ENCODE measurements at places on chromosomes 5 and 9.

DNA sequence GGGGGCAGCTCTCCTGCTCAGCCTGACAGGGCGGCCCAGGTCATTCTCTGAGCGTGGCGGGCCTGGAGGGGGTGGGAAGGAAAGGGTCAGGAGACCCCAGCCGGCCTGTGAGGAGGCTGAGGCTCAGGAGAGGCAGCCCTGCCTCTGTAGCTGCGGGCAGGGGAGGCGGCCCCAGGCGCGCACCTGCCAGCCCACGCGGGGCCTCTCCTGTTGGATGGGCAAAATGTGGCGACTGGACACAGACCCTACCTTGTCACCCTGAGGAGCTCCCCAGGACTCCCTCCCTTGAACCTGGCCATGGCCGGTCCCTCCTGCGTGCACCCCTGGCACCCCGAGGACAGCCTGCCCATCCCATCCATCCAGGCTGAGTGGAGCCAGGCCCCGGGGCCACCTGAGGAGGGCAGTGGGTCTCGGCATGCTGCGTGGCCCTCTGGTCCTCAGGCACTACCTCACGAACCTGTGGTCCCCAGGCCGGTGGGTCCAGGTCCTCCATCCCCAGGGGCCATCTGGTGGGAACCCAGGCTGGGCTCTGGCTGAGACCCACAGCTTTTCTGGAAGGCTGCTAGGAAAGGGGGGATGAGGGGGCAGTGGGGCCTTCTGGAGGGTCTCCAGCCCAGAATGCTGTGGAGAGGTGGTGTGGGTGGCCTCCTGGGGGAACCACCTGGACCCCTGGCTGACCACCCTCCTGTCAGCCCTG is 15.1 kb upstream of the NRARP start:
- no peak for DNase-seq

GRCh38 chr5:150497274-150497988 is 10.5 kb upstream of the NDST1 start:
- DNase-seq, result no peak

DNA sequence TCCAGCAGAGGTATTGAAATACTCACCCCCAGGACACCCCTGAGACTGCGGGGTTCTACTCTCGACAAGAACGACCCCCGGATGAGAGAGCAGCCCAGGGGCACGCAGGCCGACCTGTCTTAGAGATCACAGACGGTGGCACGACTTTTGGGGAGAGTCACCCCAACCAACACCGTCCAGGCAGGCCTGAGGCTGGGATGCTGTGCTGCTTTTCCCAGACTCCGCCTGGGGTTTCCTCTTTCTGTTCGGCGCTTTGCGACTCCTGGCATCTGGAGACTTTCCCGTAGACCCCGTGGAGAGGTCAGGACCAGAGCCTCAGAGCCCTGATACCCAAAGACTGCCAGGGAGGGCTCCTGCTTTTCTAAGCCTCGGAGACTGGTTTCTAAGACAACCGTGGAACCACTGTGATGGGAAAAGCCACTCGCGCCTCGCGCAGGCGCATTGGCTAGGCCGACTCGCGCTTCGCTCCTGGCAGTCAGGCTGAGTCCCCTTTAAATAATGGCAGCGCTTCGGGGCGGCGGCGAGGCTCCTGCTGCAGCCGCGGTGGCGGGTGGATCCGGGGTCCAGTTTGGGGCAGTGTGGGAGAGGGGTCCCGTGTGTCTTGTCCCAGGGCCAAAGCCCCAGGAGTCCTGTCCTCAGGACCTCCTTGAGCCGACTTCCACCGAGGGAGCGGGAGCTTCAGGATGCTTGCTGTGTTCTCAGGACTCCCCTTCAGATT is 484.0 kb downstream of the SPATA31A7 start:
- no peak for DNase-seq

DNA sequence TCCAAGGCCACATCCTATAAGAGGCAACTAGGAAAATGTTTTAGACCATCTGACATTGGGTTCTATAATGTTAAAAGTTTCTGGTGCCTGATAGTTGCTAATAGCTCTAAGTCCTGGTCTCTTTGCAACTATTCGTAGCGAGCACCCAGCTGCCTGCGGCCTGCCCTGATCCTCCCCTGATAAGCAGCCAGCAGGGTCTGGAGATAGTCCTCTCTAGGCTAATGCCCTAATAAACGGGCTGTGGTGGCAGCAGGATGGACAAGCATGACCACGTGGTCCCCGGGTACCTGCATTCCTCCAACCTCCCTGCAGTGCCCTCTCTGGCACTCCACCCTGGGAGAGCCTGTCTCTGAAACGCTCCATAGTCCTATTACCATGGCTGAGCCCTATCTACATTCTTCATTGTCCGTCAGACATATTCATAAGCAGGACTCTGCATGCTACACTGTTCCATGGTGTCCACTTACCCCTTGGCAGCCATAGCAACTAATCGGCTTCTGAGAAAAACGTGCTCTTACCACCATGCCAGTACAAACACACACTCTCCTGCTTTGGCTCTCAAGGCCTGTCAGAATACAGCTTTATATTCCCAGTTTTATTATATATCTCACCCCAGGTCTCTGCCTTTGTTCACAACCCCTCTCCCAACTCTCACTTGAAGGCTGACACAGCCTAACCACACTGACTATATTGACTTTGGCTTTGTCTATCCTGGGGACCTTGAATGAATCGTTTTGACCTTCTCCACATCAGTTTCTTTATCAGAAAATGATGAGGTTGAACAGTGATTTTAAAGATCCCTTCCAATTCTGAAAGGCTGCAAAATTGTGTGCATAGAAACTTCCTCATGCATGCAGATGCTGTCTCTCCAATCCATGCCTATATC is 49.9 kb upstream of the DAPK1 start:
- no peak for DNase-seq

DNA sequence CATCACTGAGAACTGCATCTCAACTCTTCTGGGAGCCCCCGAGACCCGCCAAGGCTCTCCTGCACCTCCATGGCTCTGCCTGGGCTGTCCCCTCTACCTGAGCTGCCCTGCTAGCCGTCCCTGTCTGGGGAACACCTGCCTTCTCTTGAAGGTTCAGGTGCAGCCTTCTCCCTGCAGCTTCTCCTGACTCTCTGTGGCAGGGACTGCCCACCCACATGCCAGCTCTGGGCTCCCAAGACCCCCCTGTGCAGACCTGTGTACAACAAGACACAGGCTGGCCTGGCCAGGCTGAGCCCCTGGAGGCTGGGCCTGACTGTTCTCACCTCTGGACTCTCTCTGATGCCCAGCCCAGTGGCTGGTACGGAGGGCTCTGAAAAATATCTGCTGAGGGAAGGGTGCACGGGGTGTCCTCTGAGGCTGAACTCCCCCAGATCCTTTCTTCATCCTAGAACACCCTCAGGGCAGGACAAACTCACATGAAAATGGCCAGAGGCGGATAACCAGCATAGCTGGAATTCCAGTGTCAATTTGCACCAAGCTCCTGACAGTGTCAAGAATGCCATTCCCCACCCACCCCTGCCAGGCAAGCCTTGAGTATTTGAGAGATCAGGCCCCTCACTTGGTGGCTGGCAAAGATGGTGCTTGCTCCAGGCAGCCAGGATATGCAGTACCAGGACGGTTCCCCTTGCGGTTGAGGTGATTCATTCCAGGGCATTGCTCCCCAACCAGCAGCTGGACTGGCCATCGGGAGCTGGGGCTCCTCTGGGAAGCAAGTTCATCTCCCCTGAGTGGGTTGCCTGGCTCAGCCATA is 40.9 kb upstream of the SLC25A51 start:
- no peak for DNase-seq

DNA sequence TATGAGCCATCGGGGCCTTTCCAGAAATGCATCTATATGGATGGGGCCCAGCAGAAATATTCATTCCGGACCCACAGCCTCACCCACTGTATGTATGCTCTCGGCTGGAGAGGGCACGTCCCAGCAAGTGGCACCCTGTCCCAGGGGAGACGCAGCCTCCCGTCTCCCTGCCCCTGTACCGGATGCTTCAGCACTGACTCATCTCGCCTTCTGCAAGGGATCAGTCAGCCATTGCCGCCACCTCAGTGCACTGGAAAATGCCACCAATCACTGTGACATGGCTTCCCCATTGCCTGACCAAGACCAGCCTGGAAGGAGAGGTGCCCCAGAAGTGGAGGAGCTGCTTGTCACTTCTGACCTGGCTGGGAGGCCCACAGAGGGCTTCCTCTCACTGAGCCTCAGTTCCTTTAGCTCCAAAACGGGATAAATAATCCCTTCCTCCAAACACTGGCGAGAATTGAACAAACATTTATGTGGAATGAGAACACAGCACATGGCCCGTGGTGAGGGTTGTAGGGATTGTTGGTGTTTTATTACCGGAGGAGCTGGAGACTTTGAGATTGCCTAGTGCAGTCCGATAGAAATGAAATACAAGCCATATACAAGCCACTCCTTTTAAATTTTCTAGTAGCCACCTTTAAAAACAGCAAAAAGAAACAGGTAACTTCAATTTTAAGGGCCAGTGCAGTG is 43.9 kb upstream of the ORM1 start:
- no peak for DNase-seq

DNA sequence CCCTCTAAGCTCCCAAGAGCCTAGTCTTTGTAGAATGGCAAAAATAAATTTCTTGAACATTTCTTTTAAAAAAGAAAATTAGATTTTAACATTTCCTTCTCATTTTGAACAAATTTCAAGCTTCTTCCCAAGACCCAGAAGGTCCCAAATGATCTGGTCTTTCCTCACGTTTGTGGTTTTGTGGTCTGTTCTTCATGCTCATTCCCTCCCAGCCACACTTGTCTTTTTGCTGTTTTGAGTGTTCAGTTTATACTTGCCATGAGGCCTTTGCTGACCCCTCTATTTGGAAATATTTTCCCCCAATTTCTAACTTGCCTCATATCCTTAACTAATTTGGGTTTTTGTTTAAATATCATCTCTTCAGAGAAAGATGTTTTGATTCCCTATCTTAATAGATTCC is 133.4 kb upstream of the PAPPA start:
- no peak for DNase-seq

DNA sequence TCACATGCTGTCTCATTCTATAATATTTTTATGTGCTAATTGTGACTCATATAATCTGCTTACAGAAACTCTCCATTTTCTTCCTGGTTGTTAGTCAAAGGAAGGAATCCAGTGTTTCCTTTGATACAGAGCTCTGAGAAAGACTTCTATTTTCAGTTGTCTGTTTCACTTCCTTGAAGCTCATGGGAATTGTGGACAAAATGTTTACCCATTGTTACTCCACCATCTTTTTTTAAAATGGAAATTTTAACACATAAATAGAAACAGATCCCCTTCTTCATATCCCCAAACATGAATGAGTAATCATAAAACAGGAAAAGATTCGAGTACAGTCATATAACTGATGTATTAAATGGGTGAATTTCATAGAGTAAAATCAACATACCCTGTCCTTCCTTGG is 42.0 kb upstream of the KCNN2 start:
- DNase-seq, result no peak

GRCh38 chr9:75053869-75054268 is 25.8 kb upstream of the CARNMT1 start:
- DNase-seq, result no peak
